Activated T-helper 2 cell treated with anti-CD3 and anti-CD28 coated beads, Interferon-gamma antibody, Interleukin-2, Interleukin-4, amounts not matched to agents 10 μg/mL and 5 μg/mL and 100 μg/mL, durations not matched to agents 14 hours and 24 hours and 36 hours (primary cell): ENCODE measurements at places on chromosomes 16 and 17. TPM values are rescaled to one million over a fixed set of nuclear protein-coding genes. Genes with fewer than 3 reads are reported as not detected.

DNA sequence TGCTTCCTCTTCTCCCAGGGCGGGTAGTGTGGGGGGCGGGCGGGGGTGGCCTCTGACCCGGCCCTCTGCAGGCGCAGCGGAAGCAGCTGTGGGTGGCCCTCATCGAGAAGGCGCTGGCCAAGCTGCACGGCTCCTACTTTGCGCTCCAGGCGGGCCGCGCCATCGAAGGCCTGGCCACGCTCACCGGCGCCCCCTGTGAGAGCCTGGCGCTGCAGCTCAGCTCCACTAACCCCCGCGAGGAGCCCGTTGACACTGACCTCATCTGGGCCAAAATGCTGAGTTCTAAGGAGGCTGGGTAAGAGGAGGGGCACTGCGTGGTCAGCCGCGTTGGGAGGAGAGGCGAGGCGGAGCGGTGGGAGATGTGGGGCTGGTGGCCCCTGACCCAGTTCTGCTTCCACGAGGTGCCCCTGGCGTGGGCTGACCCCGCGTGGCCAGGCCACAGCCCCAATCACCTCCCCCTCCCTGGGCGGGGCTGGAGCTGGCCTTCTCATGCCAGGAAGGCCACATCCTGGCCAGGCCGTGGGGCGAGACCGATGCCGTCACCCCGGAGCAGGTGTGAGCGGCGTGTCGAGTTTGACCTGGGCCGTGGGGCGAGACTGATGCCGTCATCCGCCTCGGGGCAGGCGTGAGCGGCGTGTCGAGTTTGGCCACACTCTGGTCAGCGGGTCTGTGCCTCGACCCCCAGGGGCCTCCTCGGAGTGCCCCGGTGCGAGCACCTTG is 10.5 kb upstream of the PRR35 start:
- DNase-seq = no peak

GRCh38 chr17:8164815-8165131 is 2.0 kb upstream of the VAMP2 start:
- no peak for DNase-seq

Gene TPSD1
- not detected in 2 replicates for total RNA-seq

Gene KCNJ18
- total RNA-seq = not detected in 2 replicates

DNA sequence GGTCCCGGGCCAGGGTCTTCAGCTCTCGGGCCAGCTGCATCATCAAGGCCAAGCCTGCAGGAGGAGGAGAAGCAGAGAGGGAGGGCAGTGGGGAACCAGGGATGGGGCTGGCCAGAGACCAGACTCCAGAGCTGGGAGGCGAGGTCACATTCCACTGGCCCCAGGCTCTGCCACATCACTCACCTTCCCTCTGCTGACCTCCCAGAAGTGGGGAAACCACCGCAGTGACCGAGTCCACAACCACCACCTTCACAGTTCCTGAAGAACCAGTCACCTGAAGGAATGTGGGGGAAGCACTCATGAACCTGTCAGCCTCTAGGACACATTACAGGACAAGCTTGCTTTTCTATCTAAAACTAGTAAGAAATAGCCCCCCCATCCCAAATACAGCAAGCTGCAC is 16.4 kb downstream of the RAD51D start:
- DNase-seq = no peak

DNA sequence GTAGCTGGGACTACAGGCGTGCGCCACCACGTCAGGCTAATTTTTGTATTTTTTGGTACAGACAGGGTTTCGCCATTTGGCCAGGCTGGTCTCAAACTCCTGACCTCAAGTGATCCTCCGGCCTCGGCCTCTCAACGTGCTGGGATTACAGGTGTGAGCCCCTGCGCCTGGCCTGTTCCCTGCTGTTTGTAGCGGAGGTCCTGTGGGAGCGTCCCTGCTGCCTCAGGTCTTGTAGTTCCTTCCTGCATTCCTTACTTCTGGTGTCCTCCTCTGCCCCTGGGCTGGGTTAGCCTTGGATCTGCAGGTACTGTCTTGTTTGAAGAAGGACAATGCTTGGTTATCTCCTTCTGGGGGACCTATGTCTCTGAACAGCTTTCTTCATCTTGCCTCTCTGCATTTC is 23.6 kb upstream of the G6PC1 start:
- no peak for DNase-seq

- no peak for DNase-seq
Measured at GRCh38 chr16:70437017-70437581, 1.8 kb downstream of the ST3GAL2 start.

DNA sequence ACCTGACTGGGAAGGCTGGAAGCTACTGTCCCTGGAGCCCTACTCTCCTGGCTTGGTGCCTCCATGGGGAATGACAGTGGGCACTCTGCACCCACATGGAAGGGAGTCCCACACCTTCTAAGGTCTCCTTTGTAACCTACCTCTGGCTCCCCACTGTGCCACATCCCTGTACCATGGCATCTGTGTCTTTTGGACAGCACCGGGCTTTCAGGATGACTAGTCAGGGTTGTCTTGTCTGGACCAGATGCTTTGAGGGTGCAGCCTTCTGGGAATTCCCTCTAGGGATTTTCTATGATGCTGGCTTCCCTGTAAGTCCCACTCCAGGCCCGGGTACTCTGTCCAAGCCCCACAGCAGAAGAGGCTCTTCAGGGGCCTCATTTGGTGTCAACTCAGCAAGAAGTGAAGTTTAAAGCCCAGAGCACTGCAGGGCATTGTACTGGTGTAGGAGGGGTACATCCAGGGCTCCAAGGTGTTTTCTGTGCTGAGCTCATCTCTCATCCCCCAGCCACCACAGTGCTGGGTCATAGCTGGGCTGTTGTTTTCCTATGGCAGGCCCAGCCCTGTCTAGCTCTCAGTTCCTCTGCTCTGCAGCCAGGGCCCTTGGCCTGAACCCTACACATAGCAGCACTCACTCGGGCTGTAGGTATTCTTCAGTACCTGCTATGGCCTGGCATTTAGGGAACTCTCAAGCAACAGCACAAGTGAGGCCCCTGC is 255.3 kb downstream of the CPPED1 start:
- no peak for DNase-seq

- no peak for DNase-seq
Measured at GRCh38 chr16:59355704-59356103, 621.6 kb upstream of the GOT2 start.

Gene ITGB3
- not detected in 2 replicates for total RNA-seq

Gene ZPBP2
- total RNA-seq = not detected in 2 replicates

DNA sequence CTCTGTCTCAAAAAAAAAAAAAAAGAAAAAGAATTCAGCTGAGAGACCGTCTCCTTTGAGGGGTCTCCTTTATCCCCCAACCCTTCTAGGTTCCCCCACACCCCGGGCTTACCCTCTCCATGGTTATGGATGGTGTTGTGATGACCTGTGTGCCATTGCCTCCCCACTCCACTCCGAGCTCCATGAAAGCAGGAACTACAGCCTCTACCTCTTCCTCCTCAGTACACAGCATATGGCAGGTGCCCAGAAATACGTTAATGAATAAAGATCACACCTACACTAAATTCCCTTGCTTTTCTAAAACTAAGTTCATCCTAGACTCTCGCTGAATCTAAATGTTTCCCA is 17.2 kb downstream of the COPRS start:
- DNase-seq = no peak

Gene GSG1L
- not detected in 2 replicates for total RNA-seq

- no peak for DNase-seq
Measured at GRCh38 chr17:17183744-17184143, 22.4 kb downstream of the PLD6 start.

Gene PRCD
- total RNA-seq = not detected in 2 replicates

Gene USP43
- total RNA-seq = 0.07 and 0.09 TPM in 2 replicates

DNA sequence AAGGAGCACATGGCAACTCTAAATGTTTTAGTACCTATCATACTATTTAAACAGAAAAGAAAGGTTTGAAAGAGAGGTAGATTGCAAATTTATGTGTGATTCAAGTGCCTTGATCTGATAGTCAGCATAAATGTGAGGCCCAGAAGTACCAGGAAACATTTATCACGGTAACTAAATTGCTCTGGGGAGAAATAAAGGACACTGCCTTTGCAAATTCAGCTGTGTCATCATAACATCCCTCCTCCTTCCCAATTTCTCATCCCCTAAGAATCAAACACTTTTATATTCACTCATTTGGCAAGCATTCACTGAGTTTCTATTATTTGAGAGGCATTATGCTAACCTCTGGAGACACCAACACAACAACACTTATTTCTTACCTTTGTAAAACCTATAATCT is 563.4 kb upstream of the CA10 start:
- no peak for DNase-seq

DNA sequence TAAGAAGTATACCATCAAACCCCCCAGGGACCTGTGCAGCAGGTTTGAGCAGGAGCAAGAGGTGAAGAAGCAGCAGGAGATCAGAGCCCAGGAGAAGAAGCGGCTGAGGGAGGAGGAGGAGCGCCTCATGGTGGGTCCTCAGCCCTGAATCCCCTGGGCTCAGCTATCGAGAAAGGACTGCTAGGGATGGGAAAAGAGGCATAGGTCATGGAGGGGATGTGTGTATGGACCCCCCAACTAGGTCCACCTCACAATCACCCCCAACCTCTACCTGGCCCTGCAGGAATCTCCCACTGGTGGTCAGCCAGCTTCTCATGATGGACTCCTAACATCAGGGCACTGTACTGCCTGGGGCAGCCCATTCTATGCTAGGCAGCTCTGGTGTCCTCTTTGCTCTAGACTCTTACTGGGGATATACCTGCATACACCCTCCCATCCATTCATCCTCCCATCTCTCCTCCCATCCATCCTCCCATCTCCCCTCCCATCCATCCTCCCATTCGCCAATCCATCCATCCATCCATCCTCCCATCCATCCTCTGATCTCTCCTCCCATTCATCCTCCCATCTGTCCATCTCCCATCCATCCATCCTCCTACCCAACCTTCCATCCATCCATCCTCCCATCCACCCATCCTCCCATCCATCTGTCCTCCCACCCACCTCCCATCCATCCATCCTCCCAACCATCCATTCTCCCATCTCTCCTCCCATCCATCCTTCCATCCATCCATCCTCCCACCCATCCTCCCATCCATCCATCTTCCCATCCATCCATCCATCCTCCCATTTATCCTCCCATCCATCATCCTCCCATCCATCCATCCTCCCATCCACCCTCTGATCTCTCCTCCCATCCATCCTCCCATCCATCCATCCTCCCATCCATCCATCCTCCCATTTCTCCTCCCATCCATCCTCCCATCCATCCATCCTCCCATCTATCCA is 10.6 kb downstream of the DRC7 start:
- no peak for DNase-seq

- no peak for DNase-seq
Measured at GRCh38 chr16:3285131-3285530, 1.8 kb downstream of the ZNF263 start.

- DNase-seq = no peak
Measured at GRCh38 chr17:79824234-79824633, 15.0 kb downstream of the CBX4 start.

Gene SEPTIN12
- total RNA-seq = not detected in 2 replicates

Gene HS3ST6
- not detected in 2 replicates for total RNA-seq

DNA sequence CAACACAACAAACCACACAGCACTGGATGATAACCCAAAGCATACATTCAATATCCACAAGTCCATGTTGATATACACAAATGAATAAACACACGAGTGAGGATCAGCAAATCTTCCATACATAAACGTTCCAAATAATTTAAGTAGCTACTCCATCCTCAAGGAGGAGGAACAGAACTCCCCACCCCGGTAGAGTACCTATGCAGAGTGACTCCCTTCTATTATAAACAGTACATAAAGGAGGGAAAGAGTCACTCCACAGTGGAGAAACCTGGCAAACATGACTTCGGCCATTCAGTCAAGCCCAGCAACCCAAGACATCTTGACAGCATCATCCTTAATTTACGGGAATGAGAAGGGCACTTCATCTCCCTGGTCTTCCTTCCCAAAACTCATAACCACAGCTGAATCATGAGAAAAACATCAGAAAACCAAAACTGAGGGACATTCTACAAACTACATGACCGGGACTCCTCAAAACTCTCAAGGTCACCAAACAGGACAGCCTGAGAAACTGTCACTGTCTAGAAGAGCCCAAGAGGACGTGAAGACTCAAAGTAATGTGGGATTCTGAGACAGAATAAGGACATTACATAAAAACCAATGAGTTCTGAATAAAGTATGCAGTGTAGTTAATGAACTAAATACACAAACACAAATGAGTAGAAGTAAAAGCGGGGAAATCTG is 5.6 kb downstream of the USP22 start:
- no peak for DNase-seq

Gene GSDMA
- total RNA-seq = 0.11 and 0.53 TPM in 2 replicates

Gene KRTAP2-1
- not detected in 2 replicates for total RNA-seq

DNA sequence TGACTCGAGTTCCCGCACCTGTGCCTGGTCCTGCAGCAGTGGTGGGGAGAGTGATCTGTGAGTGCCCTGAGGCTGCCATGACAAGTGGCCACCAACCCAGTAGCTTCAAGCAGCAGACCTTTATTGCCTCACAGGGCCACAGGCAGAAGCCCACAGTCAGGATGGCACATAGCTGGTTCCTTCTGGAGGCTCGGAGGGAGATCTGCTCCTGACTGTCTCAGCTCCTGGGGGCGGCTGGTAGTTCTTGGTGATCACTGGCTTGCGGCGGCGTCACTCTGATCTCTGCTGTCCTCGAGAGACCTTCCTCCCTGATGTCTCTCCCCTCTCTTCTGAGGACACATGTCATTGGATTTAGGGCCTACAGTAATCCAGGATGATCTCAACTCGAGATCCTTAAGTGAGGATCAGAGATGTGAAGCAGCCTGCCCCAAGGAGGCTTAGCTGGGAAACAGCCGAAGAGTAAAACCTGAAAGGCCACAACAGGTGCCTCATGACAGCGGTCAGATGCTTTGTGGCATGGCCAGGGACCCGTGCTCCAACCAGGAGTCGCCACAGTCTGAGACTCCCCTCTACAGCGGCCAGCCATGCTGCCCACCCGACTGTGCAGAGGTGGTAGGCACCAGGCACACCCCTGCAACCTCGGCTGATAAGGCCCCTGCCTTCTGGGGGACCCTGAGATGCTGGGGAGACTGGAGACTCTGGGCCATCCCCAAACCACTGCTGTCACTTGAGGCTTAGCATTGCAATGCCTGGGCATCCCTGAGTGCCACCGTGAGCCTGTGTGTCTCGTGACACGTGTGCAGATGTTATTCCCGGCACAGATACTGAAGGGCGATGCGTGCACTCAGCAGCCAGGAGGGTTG is 30.0 kb upstream of the SLC38A10 start:
- DNase-seq = no peak

Gene SHBG
- total RNA-seq = 0.46 TPM in 1 of 2 replicates, not detected in the other

GRCh38 chr17:82917699-82918345 is 78.0 kb upstream of the ZNF750 start:
- no peak for DNase-seq

- DNase-seq = no peak
Measured at GRCh38 chr17:77644181-77645071, 314.1 kb upstream of the TNRC6C start.

DNA sequence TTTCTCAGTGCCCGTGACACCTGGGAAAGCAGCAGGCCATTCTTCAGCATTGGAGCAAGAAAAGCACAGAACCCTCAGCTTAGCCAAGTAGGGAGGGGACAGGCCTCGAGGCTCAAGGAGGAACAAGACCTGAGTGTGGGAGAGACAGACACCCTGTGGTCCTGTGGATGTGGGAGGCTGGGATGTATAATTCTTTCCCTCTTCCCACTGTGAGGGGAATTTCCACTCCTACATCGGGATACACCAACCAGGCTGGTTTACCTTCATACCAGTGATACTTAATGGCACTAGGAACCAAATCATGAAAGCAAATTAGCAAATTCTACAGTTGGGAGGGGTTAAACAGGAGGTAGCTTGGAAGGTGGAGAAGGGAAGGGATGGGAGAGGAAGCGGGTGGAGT is 41.7 kb downstream of the LYRM1 start:
- no peak for DNase-seq

- no peak for DNase-seq
Measured at GRCh38 chr16:87496447-87496801, 3.6 kb upstream of the ZCCHC14 start.
